Cardiac septum (tissue), 1 donor: ENCODE measurements at places on chromosomes 5 and 9. TPM values are rescaled to one million over a fixed set of nuclear protein-coding genes. Genes with fewer than 3 reads are reported as not detected.
A peak's percentile ranks its signal among the peaks of the same experiment; 100 is the strongest.

- peak; percentile 93 for DNase-seq
These were observed at the start of gene BASP1 for GRCh38 chr5:17217493-17218352. Gene BASP1 (plus strand): TSS chr5:17217631. CDS start chr5:17275217, 57,586 bp downstream.

- DNase-seq: no peak
These were observed 282.9 kb downstream of the ARHGEF28 start for GRCh38 chr5:73908846-73909245.

DNA sequence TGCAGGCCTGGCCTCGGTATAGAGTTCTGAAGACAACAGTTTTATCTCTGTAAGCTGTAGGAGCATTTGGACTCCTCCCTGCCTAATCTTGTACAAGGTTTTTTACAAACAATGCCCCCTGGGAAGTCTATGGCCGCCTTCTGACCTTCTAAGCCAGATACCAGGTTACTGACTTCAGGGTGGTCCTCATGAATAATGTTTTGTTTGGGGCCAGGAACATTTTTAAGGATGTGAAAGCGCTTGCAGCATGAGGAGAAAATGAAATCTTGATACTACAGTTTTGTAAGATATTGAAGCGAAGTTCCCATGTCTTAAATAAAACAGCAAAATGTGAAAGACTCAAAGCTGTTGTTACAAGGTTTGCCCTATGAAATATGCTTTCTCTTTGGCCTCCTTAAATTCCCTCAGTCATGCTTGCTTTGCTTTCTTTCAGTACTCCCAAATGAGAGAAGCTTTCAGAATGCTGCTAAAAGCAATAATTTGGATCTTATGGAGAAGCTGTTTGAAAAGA is 5.2 kb downstream of the ANKDD1B start:
- DNase-seq: no peak

GRCh38 chr5:148230240-148230639 is 8.1 kb upstream of the MARCOL start:
- no peak for DNase-seq

GRCh38 chr9:134325096-134325812 is 1.0 kb upstream of the RXRA start:
- DNase-seq: no peak

Gene RIOK2
- total RNA-seq: 19.2 TPM

DNA sequence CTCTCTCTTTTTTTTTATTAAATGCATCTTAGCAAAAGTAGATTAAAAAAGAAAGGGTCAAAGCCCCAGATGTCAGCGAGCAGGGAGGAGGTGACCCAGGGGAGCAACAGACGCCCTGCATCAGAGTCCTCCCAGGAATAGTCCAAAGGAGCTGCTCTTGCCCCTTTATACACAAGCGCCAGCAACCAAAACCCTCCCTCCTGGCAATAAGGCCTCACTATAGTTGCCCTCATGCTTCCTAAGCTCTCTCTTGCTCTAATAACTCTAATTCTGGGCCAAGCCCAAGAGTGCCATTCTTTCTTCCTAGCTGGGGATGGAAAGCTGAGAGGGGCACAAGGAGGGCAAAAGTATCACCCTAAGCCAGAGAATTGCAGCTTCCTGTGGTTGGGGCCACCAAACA is 26.3 kb downstream of the PCDHGC5 start:
- DNase-seq: no peak

DNA sequence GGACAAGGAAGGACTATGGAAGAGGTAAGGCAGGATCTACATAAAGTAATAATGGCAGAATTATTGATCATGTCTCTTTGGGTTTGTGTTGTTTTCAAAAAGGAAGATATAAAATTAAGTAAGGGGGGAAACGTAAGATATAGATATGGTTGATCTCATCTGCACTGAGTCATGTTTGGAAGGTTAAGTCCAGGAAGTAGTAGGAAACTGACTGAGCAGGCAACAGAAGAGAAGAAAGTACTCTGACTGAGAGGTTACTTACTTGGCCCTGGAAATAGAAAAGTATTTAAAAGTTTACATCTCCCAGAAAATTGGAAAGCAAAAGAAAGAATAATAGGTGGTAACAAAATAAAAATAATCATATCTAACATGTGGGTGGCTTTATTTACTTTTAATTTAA is 405.3 kb upstream of the RGMB start:
- DNase-seq: no peak

Gene SPOUT1
- total RNA-seq: 18.0 TPM

Gene IL13
- total RNA-seq: not detected

Gene ANKH
- 233 TPM for total RNA-seq

GRCh38 chr5:114118511-114118910 is 243.4 kb upstream of the KCNN2 start:
- no peak for DNase-seq

- no peak for DNase-seq
These were observed 16.5 kb downstream of the HBEGF start for GRCh38 chr5:140329739-140330481.

GRCh38 chr5:109099081-109099480 is 310.7 kb downstream of the PJA2 start:
- DNase-seq: no peak

DNA sequence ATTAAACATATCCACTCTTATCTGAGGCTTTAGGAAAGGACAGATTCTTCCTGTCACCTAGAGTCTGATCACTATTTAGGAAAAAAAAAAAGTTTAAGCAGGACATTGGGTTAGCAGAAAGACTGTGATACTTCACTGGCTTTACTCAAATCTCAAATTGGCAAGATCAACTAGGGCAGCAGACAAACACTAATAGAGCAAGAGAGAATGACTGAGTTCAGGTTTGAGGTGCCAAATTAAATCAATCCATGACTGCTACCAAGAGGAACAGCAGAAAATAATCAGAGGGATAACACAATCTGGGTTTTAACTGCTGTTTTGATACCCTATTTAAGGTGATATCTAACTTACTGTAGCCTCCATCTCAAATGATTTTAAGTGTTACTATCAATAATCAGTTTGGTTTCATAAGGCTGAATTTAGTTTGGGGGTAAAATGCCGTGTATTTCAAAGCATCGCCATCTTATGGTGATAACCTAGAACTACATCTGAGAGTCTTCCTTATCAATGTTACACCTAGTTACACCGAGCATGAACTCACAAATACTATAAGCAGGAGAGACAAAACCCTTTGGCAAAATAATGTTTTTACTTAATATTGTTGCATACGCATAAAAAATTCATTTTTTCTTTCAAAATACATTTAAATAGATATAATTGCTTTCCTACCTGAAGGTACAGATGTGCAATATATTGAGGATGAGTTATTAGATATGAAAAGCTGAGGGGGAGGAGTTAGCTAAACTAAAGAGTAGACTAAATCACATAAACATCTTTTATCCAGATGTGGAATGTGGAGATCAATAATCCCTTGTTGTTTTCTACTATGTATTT is 286.4 kb upstream of the CDH12 start:
- DNase-seq: no peak
